Common myeloid progenitor, CD34-positive (primary cell): ENCODE measurements at places on chromosomes 2 and 18.

GRCh38 chr18:54734059-54734458 lies 94.2 kb upstream of the RAB27B start:
- no peak for DNase-seq

DNA sequence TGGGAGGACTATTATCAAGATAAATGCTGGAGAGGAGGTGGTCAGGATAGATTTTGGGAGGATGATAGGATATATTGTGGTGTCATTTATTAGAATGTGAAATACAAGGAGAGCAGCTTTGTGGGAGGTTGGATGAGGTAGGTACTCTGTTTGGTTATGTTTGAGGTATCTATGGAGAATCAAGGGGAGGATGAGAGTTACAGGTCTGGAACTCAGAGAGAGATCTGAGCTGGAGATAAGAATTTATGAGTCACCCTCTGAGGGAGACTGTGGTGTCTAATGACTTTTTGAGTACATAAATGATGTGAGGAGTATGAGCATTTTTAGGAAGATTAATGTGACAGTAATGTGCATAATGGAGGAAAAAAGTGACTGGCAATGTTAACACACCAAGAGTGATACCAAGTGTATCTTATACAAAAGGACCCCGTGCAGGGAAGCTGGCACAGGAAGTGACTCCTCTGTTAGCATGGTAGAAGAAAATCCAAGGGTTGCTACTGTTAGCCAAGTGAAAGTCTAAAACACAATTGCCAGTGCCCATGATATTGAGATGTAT lies 48.2 kb downstream of the CRIM1 start:
- peak; percentile 82 for DNase-seq

- no peak for DNase-seq
Measured at GRCh38 chr2:41033127-41033526, 581.2 kb upstream of the SLC8A1 start.

DNA sequence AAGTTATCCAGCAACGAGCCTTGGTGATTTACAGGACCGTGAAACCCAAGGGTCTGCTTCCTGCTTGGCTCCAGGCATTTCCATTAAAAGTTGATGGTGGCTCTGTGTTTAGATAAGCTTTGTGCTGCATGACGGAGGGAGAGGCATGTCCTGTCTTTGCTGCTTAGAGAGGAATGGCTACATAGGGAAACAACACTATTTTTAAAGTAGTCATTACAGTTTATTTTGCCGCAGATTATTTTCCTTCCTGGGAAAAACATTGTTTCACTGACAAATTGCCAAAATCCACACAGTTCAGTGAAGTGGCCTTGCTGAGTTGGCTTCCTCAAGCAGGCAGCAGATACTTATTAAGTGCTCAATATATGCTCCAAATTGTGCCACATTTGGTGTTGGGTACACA lies 98.5 kb downstream of the THSD7B start:
- DNase-seq, result no peak

- no peak for DNase-seq
Measured at GRCh38 chr2:20444101-20444992, 2.5 kb upstream of the RHOB start.

DNA sequence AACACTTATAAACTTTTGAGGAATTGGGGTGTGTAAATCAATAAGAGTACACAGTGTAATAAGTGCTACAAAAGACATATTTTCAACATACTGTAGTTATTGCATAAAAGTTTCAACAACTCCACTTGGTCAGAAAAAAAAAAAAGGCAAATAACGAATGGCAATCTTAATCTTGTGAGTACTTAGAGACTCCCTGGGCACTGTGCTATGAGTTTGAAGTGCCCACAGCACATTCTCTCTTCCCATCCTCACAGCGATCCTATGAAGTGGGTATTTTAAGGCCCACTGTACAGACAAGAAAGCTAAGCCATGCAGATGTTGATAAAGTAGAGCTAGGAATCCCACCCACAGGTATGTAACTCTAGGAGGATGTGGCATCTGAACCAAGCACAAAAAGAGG lies 112.3 kb downstream of the STK39 start:
- DNase-seq, result no peak

DNA sequence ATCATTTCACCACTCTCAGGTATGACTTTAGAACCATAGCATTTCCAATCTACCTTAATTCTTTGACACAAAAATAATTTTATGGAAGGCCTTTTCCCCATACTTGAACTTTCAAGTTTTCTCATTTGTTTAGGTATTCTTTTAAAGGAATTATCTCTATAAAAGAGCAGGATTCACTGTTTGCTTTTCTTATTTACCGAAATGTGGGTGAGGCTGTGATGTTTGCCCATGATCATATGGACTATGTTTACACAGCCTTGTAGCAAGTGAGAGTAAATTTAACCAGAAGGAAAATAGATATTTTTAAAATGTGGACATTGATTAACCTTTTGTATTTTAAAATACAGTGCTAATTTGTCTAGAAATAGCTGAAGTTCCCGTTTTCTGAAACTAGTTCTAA lies 26.3 kb downstream of the CAB39 start:
- DNase-seq, result no peak

- no peak for DNase-seq
Measured at GRCh38 chr2:142605421-142605820, 272.0 kb upstream of the KYNU start.

DNA sequence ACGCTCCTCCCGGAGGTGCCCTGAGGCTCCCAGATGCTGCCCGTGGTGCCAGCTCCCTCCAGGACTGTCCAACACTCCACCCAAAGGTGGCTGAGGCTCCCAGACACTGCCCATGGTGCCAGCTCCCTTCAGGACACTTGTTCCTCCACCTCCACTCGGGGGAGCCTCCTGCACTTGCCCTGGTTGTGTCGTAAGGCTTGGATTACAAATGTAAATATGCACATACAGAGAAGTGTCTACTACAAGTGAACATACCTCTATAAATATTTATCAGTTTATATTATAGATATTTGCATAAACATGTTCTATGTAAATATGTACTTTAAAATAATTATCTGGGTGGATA lies 143.3 kb downstream of the PXDN start:
- DNase-seq, result no peak

DNA sequence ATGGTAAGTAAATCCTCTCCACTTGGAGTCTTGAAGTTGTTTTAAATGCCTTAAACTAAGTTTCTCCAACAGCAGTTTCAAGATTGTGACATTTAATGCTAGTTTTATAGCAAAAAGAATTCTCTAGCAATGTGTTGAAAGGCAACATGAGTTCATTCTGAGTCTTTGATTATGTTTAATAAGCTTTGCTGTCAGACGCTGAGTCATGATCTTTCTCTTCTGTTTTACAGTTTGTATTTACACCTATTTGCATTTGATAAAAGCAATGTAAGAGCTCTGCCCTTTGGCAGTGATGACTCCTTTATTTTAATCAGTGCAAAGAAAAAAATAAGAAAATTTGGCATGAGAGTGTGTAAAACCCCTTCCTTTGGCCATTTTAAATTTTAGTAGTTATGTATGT lies 497.7 kb downstream of the STK39 start:
- no peak for DNase-seq

GRCh38 chr18:45541421-45541820 lies 73.9 kb upstream of the SLC14A2 start:
- DNase-seq, result no peak

GRCh38 chr2:30678410-30679137 lies 128.7 kb downstream of the CAPN13 start:
- no peak for DNase-seq

DNA sequence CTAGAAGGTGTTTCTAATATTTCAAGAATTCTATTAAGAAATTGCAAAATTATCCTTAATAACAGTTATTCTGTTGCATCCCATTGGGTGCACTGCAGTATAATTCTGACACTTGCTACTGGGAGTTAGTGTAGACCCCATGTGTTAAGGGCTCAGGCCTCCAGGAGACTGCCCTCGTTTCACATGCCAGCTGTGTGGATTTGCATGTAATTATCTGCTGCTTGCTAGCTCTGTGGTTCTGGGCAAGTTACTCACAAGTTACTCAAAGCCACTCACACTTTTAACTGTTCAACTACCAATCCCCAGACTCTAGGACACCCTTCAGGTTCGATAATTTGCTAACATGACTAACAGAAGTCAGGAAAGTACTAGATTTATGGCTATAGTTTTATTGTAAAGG lies 38.6 kb downstream of the ST6GAL2 start:
- DNase-seq, result no peak

DNA sequence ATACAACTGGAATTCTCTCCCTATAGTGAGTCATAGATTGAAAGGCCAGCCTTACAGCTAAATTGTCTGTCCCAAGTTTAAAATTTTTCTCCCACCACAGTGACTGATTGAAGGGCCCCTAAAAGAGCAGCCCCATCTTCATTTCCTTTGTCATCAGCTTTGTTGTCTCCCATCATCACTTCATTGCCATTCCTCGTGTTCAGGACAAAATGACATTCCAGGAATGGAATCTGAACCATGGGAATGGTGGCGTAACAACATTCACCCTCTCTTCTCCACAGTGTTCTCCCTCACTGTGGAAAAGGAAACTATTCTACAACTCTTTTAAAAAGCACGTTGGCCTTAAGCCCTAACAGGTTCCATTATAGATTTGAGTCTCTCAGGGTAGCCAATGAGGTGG lies 52.1 kb downstream of the PSTPIP2 start:
- DNase-seq, result no peak

- DNase-seq, result no peak
Measured at GRCh38 chr2:16291731-16292550, 351.6 kb downstream of the MYCN start.

DNA sequence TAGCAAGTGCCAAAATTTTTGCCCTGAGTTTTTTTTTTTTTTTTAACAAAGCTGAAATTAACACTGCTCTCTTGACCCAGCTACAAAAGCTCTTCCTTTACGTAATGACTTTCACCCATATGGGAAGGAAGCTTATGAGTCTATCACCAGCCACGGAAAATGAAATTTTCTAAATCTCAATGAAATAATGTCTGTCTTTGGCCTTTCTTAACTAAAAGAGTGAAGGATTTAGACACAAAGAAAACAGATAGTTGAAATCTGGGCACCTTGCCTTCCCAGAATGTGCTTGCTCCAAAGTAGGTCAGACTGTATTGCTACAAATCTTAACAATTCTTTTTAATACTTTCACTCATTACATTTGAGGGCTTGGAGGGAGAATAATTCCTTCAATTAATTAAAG lies 180.8 kb upstream of the MGAT5 start:
- DNase-seq, result no peak

DNA sequence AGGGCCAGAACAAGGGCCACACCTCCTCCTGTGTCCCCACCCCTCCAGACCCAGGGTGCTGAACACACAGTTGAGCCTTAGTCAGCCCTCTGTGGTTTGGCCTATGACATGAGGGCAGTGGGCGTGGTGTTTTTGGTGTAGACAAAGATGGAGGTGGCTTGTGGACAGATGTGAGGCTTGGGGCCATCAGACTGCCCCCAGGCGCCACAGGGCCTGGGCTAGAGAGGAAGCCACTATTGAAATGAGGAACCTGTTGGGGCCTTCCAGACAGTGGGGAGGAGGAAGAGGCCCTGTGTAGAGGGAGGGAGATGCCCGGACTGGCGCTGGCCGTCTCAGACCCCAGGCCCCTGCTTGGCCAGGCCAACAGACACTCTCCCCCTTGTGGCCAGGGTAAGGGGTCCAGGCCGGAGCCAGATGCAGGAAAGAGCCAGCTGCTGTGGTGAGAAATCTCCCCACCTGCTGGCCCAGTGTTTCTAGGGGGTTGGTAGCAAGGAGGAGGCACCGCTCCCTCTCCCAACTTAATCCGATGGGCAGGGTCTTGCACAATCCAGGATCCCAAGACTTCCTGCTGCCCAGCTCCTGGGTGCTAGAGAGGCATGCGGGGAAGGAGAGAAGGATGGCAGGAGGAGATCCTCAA lies 53.8 kb downstream of the SMAD7 start:
- DNase-seq, result peak; percentile 83

DNA sequence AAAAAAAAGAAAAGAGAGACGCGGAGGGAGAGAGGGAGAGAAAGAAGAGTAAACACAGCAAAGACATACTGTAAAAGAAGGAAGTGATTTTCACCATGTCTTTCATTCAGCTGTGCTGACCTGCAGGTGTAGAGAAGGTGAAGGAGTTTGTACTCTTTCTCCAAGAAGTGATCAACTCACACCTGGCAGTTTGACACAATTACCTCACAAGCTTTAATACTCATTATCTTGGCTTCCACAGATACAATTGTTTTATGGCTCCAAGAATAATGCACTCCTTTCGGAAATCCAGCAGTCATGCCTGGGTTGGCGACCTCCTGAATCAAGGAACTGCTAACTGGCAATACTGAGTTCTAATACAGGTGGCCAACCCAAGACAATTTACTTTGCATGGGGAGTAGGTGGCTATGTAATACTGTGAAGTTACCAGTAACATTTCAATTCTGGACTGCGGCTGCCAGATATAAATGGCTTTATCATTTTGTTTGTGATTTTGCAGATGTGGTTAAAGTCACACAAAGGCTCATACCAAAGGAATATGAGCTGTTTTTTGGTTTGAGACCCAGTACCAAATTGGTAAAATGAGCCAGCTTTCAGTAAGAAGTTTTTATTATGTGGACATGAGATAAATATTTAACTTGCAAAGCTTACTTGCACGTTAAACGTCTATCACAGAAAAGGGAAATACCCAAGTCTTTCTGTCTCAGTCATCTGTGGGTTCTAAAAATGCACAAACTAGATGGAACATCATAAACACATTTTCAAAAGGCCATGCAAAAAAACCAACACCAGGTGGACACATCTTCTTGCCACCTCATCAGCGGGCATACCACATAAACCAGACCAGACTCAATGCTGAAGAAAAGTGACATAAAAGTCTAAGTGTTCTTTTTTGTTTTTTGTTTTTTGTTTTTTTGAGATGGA lies 69.3 kb downstream of the NCKAP5 start:
- DNase-seq, result no peak

GRCh38 chr18:37378336-37379010 lies 187.1 kb downstream of the CELF4 start:
- no peak for DNase-seq

- no peak for DNase-seq
Measured at GRCh38 chr18:79578396-79579260, 101.0 kb upstream of the CTDP1 start.

GRCh38 chr2:98924038-98924830 lies 11.8 kb downstream of the CRACDL start:
- no peak for DNase-seq

- no peak for DNase-seq
Measured at GRCh38 chr2:147449323-147449991, 395.4 kb upstream of the ACVR2A start.

DNA sequence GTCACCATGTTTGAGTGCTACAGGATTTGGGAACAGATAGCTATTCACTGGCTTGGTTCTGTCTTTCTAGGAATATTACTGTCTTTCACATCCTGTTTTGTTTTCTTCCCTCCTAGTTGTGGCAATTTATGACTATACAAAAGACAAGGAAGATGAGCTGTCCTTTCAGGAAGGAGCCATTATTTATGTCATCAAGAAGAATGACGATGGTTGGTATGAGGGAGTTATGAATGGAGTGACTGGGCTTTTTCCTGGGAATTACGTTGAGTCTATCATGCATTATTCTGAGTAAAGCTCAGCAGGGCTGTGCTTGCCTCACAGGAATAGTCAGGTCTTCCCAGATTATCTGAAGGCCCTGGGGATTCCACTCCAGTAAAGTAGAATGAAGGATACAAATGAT lies 98.9 kb downstream of the ABI2 start:
- DNase-seq, result no peak
